Right ventricle myocardium superior (tissue), 1 donor: ENCODE measurements at places on chromosomes 1 and 21.

DNA sequence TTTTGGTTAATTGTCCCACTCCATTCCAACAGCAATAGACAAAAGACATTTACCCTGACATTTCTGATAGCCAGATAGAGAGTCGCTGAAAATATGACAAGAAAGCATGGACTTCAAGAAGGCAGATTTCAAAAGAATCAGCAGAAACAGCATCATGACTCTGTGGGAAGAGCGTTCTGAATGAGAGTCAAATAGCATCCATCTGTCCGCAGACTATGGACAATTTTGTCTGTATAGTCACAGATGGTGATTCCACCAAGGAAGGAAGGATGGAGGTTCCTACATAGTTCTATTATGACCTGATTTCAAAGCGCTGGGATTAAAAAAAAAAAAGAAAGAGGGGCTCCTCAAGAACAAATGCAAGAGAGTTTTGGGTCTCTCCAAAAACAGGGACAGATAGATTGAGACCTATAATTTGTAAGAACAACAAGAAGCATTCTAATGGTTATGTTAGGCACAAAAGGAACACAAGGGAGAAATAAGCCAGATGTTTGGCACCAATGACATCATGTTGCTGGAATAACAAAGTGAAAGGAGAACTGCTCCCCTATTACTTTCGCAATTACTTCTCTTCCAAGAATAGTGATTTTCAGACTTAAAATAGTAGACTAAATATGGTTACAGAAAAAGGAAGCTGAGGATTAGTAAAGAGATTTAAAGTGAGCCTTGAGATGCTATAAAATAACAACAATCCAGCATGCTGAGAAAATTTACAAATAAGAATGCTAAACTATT, 28.5 kb downstream of the NIBAN1 start:
- no peak for DNase-seq

DNA sequence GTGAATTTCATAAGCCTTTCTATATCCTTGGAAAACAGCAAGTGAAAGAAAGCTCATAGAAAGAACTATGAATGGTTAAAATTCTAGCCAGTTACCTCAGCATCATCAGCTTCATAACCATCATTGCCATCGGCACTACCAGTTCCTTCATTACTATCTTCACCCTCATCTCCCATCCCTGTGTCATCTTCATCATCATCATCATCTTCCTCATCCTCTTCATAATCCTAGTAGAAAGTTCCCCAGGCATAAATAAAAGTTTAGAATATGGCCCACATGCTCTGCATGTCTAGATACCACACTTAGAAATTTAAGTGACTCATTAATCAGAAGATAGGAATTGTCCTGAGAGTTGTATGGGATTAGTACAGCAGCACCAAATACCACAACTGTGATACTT, 49.0 kb downstream of the TPR start:
- DNase-seq = no peak

GRCh38 chr1:156062189-156062588, 1.2 kb downstream of the RAB25 start:
- no peak for DNase-seq

- no peak for DNase-seq
Measured at GRCh38 chr1:66394603-66395002, 139.3 kb upstream of the SGIP1 start.

GRCh38 chr1:11145741-11146140, 43.4 kb upstream of the ANGPTL7 start:
- no peak for DNase-seq

- DNase-seq = no peak
Measured at GRCh38 chr1:90717665-90718410, 736 bp upstream of the BARHL2 start.

DNA sequence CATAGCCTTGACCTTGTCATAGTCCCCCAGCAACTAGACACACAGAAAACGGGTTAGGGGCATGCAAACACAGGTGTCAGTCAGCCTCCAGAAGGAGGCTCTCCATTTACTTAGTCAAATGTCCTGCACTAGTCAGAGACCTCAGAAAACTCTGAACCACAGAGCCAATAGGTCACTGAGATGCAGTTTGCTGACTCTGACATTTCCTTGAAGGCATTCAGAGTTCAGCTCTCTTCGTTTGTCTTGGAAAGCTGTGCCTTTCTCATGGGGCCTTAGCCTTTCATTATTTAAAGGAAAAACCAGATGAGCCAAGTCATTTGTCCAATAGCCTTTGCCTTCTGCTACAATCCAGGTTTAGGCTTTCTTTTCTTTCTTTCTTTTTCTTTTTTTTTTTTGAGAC, 3.5 kb downstream of the OLFML2B start:
- DNase-seq = no peak

- no peak for DNase-seq
Measured at GRCh38 chr1:208291923-208292711, 47.9 kb upstream of the PLXNA2 start.

GRCh38 chr1:220556641-220557040, 28.7 kb downstream of the MARK1 start:
- DNase-seq = no peak

DNA sequence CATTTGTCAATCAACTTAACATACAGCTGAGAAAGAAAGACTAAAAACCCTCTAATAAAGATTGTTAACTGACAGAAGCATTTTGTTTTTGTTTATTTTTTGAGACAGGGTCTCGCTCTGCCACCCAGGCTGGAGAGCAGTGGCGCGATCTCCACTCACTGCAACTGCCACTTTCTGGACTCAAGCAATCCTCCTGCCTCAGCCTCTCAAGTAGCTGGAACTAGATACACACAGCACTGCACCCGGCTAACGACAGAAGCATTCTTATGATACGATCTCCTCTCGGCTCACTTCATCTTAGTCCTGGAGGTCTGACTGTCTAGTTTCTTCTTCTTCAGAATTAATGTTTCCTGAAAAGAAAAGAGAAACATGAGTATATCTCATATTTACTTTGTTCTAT, 23.5 kb downstream of the RSPH1 start:
- DNase-seq = no peak

GRCh38 chr1:33367485-33368405, 46.8 kb upstream of the A3GALT2 start:
- DNase-seq = peak; percentile 92

DNA sequence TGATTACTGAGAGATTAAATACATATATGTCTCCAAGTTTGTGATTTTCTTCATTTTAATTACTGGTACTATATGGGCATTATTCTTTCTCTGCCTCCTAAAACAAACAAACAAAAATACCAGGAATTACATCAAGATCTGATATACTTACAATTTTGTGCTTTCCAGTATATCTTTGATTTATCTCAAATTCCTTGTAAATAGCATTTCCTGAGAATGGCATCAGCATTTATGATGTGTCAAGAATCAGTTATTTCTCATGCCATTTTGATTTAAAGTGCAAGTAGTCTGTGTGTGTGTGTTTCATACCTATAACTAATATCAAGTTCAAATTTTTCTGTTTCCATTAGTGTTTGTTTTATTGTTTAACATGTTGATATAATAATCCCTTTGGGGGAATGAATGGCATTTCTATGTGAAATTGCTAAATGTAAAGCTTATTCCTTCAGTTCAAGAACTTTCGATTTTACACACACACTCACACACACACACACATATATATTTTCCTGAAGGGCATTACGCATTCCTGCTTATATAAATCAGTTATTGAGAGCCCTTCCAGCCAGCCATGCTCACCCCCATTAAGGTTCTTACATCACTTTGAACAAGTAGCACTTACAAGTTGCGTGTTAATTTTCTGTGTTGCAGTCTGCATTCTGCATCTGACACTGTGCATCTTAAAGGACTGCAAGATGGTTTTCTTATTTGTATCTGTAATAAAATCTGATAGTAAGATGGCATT, 102.7 kb downstream of the NEK7 start:
- no peak for DNase-seq

GRCh38 chr1:117632269-117633067, 26.6 kb downstream of the TENT5C start:
- DNase-seq = no peak

- no peak for DNase-seq
Measured at GRCh38 chr1:210800756-210801155, 333.2 kb downstream of the KCNH1 start.

- no peak for DNase-seq
Measured at GRCh38 chr1:206932177-206932576, 10.4 kb upstream of the FCMR start.

DNA sequence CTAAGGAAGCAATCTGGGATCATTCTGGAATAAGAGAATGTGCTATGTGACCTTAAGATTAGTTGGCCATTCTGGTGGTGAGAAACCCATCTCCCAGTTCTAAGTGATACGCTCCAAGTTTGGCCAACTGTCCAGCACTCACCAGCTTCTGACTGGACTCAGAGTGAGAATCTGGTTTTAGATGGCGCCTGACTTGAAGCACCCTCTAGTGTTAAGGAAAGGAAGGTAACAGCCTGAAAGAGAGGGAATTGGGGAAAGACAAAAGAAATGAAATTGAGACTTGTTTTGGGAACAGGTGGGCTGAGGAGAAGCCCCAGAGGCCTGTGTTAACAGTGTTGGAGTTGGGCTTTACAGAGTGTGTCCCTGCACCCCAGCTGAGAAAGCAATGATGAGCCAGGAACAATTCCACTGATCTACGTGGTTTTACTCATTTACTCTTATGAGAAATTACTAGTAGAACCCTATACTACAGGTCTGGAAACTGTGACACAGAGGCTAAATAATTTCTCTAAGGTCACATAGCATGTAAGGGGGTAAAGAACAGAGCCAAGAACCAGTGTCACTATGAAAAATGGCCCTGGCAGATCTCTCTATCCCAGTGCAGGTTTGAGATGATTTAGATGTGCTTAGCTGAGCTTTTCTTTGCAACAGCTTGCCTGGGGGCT, 9.3 kb upstream of the FCAMR start:
- no peak for DNase-seq

DNA sequence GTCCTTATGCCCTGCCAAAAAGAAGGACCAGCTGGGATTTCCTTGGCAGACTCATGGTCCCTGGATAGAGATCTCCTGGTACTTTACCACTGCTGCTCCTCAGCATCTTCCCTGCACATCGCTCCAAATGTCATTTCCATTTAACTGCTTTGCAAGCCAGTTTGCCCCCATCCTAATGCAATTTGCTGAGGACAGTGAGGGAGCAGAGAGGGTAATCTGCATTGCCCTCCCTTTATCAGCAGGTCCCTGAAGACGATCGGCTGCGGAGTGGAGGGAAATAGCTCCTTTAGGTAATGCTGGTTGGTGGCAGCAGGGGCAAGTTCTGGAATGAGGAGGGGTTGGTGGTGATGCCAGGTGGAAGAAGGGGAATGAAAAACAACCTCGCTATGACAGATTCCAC, 2.7 kb downstream of the PLXNA2 start:
- DNase-seq = no peak

GRCh38 chr1:184425449-184426277, 38.8 kb downstream of the C1orf21 start:
- DNase-seq = no peak

GRCh38 chr21:46018615-46019014, 37.0 kb downstream of the COL6A1 start:
- no peak for DNase-seq

- DNase-seq = no peak
Measured at GRCh38 chr1:217462159-217462558, 168.7 kb downstream of the GPATCH2 start.

GRCh38 chr1:94792473-94793295, 27.5 kb upstream of the SLC44A3 start:
- DNase-seq = no peak

DNA sequence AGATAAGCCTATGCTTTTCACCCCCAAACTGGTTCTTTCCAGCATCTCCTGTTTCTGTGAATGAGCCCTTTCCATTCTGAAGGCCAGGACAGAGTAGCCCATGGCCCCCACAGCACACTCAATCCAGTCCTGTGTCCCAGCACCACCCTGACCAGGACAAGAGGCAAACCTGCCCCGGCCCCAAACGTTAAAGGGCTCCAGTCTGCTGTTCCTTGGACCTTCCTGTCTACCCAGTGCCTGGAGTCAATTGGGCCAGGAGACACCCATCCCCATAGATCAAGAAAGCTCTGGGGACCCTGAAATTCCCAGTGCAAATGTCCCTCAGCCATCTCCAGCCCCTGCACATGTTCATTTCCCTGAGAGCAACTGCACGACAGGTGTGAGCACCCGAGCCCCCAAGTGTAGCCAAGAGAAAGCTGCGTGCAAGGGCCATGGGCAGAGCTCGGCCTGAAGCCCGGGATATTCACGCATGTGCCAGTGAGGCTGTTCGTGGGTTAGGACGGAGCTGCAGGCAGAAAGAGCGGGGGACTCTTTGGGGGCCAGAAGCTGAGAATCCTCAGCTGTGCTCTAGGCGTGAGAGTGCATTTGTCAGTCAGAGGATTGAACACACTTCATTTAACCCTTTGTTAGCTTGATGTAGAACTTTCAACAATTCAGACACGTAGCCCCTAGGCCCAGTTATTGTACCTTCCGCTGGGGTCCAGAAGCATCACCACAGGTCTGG, 4.2 kb upstream of the RIPK4 start:
- no peak for DNase-seq

DNA sequence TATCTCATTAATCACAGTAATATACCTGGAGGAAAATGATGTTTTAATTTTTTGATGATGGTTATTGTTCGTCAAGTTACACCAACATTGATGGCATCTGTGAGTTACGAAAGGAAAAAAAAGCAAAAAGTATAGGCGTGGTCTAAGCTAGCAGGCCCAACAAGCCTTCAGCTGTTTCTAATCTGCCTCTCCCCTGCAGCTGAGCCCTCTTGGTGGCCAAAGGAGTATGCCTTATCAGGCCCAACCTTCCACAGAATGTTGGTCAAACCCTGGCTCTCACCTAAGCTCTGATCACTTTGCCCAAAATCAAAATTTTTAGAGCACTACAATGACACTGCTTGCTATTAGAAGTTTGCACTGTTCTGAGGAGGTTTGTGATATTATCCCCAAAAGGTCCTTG, 4.9 kb downstream of the C1orf105 start:
- no peak for DNase-seq

DNA sequence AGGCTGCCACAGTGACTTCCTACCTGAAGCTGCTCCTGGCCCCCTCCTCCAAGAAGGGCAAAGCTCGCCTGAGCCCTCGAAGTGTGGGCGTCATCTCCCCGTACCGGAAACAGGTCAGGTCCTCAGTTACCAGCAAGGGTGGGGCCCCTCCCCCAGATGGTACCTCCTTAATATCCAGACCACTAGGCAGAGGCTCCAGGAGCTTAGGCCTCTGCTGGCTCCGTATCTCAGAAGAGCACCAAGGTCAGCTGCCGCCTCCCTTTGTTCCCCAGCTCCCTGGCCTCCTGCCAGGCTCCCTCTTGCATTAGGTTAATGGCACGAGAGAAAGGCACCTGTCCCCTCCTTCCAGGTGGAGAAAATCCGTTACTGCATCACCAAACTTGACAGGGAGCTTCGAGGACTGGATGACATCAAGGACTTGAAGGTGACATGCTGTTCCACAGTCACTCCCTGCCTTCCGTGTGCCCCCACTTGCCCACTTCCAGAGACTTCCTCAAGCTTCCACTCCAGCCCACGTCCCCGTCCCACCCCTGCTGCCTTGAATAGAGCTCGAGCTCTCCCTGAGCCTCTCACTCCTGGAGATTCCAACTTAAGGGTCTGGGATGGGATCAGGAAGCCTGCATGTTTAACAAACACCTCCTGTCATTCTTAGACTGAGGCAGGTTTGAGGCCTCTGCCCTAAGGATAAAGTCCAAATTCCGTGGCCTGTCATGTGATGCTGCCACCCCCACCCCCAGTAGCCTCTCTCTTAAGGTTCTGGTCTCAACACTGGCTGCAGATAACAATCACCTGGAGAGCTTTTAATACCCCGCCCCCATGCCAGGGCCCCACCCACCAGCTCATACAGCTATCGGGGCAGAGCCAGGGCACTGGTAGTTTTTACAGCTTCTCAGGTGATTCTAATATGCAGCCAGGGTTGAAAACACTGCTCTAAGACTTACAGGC, 8.3 kb downstream of the RHOC start:
- DNase-seq = peak; percentile 66

GRCh38 chr21:40733024-40733397, 113.9 kb downstream of the DSCAM start:
- no peak for DNase-seq

GRCh38 chr1:155300024-155300423, 1.2 kb downstream of the PKLR start:
- no peak for DNase-seq
